IMR-90 (cell line): ENCODE measurements at places on chromosomes 2 and 18.

GRCh38 chr2:54122171-54122935 is 6.9 kb downstream of the ACYP2 start:
- no peak for DNase-seq

DNA sequence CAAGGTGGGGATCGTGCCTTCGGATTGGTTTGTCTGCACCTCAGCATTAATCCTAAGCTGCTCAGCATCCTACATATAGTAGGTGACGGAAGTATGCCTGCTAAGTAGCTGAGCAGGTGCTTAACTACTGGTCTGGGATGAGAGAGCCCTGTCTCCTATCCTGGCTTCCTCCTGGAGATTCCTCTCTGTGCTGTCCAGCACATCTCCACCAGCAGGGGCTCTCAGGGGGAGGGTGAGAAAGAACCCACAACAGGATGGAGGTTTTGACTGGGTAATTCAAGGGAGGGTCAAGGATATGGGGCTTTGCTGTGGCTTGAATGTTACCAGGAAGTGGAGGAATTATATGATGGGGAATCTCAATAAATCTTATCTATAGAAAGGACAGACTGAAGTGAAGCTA is 45.4 kb upstream of the KIF5C start:
- no peak for DNase-seq

DNA sequence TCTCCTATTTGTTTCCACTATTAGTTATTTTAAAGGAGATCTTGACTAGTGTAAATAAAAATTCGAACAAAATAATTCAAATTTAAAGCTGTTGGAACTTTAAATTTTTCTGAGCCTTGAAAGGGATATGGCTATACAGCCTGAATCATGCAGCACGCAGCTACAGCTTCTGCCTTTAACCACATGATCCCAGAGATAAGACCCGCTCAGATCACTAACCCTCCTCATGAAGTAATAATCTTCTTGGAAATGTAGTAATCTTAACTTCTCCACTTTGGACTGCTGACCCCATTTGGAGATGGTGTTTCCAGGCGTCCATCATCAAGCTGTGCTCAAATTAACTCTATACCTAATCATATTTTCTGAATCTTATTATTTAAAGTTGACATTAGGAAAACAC is 336.6 kb downstream of the DSC3 start:
- DNase-seq, result no peak

- DNase-seq, result no peak
Observed at GRCh38 chr2:240850026-240850425, 18.6 kb upstream of the AGXT start.

- no peak for DNase-seq
Observed at GRCh38 chr2:53768242-53768542, 588 bp downstream of the CHAC2 start.

DNA sequence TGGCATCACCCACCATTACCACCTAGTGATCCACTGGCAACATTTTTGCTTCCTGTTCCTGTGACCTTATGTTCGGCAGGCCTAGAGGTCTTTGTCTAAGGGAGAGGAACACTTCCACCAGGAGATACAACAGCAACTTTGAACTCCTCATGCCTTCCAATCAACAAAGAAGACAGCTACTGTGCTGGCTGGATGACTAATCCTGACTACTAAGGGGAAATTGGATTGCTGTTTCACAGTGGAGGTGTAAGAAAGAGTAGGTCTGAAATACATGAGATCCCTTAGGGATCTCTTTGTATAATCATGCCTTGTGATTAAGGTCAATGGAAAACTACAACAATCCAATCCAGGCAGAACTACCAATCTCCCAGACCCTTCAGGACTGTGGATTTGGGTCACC is 45.2 kb downstream of the EIF2AK3 start:
- peak; percentile 28 for DNase-seq

GRCh38 chr2:236526455-236527158 is 43.0 kb upstream of the ACKR3 start:
- DNase-seq, result no peak

GRCh38 chr2:218645126-218645525 is 14.3 kb downstream of the ZNF142 start:
- peak; percentile 62 for DNase-seq

- no peak for DNase-seq
Observed at GRCh38 chr18:42340423-42341009, 385.5 kb downstream of the PIK3C3 start.

GRCh38 chr18:74479486-74480148 is 16.5 kb upstream of the CNDP2 start:
- DNase-seq, result no peak

DNA sequence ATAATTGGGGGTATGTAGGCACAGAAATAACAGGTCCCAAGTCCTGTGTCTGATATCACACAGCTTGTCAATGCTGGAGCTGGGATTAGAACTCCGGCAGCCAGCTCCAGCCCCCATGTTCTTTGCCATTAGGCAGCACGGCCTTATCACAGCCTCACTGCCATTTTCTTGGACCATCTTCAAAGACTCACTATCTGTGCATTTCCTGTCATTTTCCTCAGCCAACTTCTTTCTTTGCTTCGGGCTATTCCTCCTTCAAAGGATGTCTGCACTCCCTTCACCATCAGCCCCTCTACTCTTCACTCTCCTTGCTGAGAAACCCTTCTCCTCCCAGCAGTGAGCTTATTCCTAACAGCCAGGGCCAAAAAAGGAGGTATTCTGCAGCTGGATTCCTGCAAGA is 139.6 kb downstream of the GALNT14 start:
- DNase-seq, result no peak

DNA sequence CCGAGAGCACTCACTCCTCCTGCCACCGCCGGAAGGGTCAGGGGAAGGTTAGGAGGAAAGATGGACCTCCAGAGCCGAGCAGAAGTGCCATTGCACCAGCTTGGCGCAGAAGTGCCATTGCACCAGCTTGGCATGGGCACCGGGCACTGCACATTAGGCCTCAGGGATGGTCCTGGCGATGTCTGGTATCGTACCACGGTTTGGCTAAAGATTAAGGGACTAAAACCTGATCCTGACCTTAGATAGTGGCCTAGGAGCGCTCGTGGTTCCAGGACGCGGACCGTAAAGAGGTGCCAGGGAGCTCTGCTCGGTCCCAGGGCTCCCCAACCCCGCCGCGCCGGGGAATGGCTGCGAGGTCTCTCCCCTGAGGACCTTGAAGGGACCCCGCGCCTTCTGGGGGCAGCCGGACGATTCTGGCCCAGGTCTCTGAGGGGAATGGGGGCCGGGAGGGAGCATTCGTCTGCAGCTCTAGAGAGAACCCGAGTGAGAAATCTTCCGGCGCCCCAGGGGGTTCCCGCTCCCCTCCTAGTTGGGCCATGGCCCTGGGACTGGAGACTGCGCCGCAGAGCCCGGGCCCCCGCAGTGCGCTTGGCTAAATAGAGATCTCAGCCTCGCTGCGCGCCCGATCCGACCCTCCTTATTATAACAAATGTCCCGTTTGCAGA is 1.8 kb downstream of the PAX8 start:
- no peak for DNase-seq

GRCh38 chr2:10347562-10347948 is 44.9 kb downstream of the HPCAL1 start:
- no peak for DNase-seq

- peak; percentile 92 for DNase-seq
Observed at GRCh38 chr2:40101131-40101575, 322.1 kb upstream of the THUMPD2 start.

DNA sequence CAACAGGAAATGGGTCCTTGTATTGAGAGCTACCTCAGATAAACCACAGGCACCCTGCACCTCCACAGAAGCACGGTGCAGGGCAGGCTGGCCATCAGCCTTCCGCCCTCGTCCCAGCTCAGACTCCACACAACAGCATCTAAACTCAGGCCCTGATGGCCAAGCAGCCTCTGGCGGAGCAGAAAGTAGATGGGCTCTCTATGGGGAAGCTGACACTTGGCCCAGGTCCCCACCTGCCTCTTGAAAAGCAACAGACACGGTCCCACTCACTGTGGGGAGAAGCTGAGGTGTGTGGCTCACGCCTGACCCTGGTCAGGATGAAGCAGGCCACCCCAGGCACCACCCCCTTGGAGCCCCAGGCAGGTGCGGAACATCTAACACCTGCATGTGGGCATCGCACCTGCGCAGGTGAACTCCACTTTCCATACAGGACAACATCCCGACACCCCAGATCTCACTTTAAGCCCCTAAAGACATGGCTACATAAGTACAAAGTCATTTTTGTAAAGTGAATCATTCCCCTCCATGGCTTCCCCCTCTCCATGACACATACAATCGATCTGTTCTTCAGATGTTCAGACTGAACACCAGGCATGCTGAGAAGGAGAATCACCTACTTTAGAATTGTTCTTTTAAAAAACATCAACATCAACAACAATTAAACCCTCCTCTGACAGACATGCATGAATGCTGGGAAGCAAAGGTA is 208.4 kb downstream of the ZBTB7C start:
- no peak for DNase-seq

DNA sequence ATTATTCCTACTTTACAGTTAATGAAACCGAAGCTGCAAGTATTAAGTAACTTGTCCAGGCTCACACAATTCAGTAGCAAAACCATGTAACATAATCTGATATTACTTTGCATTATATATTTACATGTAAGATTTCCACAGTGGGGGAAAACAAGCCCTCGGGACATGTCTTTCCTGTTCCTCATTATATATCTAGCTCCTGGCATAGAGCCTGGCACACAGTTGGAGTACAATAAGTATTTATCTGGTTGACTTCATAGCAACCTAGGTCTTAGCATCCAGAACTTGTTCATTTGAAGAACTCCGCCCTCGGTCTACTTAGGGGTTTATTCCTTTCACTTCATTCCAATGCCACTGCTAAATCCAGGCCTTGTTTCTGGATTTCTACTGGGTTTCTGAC is 1.6 kb upstream of the RBM45 start:
- no peak for DNase-seq

GRCh38 chr18:13403786-13404549 is 185.4 kb downstream of the LDLRAD4 start:
- no peak for DNase-seq

- DNase-seq, result no peak
Observed at GRCh38 chr2:38394041-38394440, 17.0 kb upstream of the ATL2 start.

GRCh38 chr18:47519706-47520105 is 268.2 kb upstream of the SKOR2 start:
- no peak for DNase-seq
